ENCODE measurements at places on chromosomes 7 and 10.
A peak's percentile ranks its signal among the peaks of the same experiment; 100 is the strongest.

GRCh38 chr7:37342688-37343471 is 105.8 kb downstream of the ELMO1 start:
- no peak for DNase-seq

- no peak for DNase-seq
These were observed 354.8 kb downstream of the ABCA13 start for GRCh38 chr7:48525736-48526732.

DNA sequence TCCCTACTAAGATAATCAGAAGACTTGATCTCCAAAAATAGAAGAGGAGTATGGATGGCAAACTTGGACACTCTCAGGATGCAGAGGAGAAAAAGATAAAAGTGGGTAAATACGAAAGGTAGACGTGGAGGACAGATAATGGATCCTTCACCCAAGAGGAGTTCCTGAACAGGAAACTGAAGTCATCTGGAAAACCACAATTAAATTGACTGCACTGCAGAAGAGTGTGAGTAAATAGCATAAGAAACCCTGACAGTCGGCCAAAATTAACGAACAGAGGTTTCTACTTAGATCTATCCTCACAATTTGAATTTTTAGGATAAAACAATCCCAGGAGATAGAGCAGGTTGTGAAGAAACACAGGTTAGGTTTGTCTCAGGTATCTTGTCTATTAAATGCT is 70.5 kb downstream of the SDK1 start:
- DNase-seq = no peak

DNA sequence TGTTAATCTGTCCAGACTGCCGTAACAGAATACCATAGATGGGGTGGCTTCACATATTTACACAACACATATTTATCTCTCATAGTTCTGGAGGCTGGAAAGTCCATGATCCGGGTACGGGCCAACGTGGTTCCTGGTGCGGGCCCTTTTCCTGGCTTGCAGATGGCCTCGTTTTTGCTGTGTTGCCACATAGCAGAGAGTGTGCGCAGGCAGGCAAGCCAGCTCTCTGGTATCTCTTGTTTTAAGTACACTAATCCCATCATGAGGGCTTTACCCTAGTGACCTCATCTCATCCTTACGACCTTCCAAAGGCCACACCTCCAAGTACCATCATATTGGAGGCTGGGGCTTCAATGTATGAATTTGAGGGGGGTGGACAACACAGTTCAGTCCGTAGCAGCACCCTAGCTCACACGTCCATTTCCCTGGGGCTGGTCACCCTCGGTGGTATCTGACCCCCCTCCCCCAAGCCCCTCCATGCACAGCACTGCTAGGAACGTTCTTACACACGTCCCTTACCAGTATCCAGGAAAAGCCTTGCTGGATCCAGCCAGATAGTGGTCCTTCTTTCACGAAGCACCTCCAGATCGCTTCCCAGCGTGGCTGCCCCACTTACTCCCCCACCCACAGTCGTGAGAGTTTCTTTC is 21.5 kb downstream of the CUX1 start:
- peak; percentile 71 for DNase-seq

DNA sequence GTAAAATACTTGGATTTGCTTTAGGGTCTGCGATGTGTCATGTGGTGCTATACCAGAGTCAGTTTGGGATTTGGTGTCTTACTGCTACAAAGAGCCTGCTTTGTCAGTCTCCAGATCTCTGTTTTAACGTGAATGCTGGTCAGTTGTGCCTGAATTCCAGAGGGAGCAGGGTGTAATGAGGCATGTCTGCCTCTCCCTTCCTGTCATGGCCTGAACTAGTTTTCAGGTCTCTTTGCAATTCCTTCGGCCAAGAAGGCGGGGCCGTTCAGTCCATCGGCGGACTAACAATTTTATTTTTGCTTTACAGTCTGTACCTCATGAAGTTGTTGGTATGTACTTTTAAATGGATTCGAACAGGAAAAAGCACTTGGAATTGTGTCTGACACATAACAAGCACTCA is 465.1 kb upstream of the ADARB2 start:
- no peak for DNase-seq

DNA sequence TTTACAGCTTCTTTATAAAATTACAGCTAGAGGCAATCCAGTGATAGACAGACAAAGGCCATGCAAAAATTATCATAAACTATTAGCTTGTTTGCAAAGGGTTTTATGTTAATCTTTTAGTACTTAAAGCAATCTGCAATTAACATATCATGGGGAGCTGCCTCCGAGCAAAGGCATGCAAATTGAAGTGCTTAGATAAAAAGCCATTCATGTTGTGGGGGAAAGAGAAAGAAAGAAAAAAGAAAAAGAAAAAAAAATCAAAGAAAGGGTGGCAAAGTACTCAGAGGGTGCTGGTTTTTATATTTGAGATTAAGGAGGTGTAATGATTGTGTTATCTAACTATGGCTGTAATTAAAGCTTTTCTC is 799.5 kb downstream of the LRMDA start:
- no peak for DNase-seq

- DNase-seq = peak; percentile 76
These were observed 19.5 kb downstream of the TSPAN33 start for GRCh38 chr7:129163875-129164544.

- DNase-seq = peak; percentile 37
These were observed 293.9 kb downstream of the SNX13 start for GRCh38 chr7:17646253-17646956.

DNA sequence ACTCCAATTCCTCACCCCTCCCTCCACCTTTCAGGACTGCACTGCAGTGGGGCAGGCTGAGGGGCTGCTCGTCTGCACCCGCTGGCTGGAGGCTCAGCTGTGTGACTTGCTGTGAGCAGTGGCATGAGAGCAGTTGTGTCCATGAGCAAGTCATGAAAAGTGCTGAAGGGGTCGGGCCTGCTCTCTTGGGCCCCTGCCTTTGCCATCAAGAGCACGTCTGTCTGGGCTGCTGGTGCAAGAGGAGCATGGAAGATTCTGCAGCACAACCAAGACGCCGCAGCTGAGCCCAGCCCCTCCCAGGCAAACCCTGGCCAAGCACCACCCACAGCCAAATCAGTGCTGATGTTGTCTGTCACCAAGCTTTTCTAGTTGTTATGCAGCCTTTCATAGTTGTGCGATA is 284.3 kb downstream of the TCERG1L start:
- DNase-seq = no peak

DNA sequence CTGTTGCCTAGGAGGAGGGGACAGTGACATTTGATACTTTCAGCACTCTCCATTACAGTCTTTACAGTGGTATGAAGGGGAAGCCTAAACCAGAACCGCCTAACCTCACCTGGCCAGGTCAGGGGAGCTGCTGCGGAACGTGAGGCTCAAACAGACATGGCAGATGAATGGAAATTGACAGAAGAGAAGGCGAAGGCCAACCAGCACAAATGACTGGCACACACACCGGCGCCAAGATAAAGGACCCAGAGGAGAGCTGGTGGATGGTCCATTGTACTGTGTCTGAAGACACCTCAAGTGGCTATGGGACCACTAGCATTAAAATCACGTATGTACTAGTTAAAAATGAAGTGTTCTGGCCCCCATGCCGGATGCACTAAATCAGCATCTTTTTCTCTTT is 53.0 kb downstream of the JCAD start:
- DNase-seq = no peak
